ENCODE measurements at places on chromosomes 12 and 14. TPM values are rescaled to one million over a fixed set of nuclear protein-coding genes. Genes with fewer than 3 reads are reported as not detected.

Gene SLC17A8
- not detected for total RNA-seq

Gene GPR135
- total RNA-seq: 0.61 TPM

Gene KRT85
- not detected for total RNA-seq

Gene PLXNC1
- 0.15 TPM for total RNA-seq

Gene BIN2
- total RNA-seq: not detected

Gene CLEC9A
- not detected for total RNA-seq

Gene SCNN1A
- not detected for total RNA-seq

Gene SOX5
- 0.30 TPM for total RNA-seq

Gene SIX6
- total RNA-seq: not detected
